ENCODE measurements at places on chromosomes 4 and X. TPM values are rescaled to one million over a fixed set of nuclear protein-coding genes. Genes with fewer than 3 reads are reported as not detected.

Gene USP26
- polyA plus RNA-seq: not detected

Gene CWH43
- polyA plus RNA-seq: not detected

Gene HSFX3
- polyA plus RNA-seq: 1.1 TPM

Gene PLXNB3
- polyA plus RNA-seq: 2.3 TPM

Gene FDCSP
- 1.5 TPM for polyA plus RNA-seq

Gene P2RY4
- 0.25 TPM for polyA plus RNA-seq

Gene GABRE
- polyA plus RNA-seq: 51.0 TPM

Gene ADGRL3
- 19.5 TPM for polyA plus RNA-seq

Gene AR
- 7.6 TPM for polyA plus RNA-seq

Gene WWC2
- 18.3 TPM for polyA plus RNA-seq

Gene DGKQ
- 3.6 TPM for polyA plus RNA-seq

Gene MAML3
- 3.9 TPM for polyA plus RNA-seq

Gene ATP8A1
- 7.1 TPM for polyA plus RNA-seq

Gene TLR3
- 1.4 TPM for polyA plus RNA-seq

Gene RNF212
- 1.7 TPM for polyA plus RNA-seq
